CD8-positive, alpha-beta memory T cell (primary cell): ENCODE measurements at places on chromosomes 1 and 21.

DNA sequence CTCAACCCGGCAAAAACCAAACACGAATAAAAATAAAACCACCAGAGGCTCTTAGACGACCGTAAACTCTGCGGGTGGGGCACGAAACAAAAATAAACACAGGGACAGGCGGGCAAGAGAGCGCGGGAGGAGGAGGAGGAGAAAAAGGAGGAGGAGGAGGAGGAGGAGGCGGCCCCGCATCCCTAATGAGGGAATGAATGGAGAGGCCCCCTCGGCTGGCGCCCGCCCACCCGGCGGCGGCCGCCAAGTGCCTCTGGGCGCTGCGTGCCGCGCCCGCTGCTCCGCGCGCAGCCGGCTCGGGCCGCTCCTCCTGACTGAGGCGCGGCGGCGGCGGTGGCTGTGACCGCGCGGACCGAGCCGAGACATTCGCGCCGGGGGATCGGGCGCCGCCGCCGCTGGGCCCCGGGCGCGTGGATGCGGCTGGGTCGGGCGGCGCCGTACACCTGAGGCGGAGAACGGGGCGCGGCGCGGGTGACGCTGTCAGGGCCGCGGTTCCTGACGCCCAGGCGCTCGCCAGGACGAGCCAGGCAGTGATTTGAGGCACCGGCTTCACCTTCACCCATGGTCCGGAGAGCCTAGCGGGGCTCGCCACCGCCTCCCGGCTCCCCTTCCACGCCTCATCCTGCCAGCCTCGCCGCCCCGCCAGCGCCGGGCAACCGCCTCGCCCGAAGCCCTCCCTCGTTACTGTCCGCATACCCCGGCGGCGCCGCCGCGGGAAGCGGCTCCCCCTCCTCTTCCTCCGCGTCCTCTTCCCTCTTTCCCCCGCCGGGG, at the start of gene MARK1:
TSS of gene MARK1 (plus strand) at position 229 of the 771 bp plus-strand sequence. CDS start 687 bp downstream, outside the sequence.
- no peak for DNase-seq

DNA sequence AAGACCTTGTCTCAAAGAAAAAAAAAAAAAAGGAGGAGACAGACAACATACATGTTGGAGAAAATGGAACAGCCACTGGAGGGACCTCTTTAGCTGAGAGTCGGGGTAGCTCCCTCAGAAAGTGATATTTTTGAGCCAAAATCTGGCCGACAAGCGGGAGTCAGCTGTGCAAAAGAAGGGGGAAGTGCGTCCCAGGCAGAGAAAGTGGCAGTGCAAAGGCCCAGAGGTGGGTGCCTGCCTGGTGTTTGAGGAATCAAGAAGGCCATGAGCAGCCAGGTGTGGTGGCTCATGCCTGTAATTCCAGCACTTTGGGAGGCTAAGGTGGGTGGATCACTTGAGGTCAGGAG, 6.1 kb upstream of the CROCC start:
- DNase-seq: no peak

DNA sequence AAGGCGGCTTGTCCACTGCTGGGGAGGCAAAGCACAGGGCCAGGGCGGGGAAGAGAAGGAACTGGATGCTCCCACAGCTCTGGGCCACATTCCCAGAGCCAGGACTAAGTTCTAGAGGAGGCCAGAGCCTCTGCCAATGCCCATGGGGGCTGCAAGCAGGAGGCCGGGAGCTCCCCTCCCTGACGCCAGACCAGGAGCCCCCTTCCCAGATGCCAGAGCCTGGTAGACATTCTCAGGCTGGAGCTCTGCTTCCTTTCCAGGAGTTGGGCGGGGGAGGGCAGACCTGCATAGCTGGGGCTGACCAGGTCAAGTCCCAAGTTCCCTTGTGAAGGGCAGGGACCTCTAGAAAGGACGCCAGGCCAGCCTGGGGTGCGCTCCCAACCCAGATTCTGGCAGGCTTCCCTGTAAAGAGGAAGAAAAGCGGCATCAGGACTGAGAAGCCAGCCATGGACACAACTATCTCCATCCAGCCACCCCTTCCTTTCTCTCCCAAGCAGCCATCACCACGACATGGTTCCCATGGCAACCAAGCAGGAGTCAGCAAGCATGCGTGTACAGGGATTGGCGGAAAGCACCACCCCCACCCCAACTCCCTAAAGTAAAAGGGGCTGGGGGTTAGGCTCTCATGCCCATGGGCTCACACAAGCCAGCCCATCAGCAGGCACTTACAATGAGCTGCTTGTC, 13.4 kb downstream of the KIF21B start:
- DNase-seq: no peak

- DNase-seq: no peak
Observed at GRCh38 chr1:215779729-215780128, 212.6 kb downstream of the KCTD3 start.

GRCh38 chr1:207987164-207987563, 76.2 kb upstream of the CD34 start:
- DNase-seq: no peak

DNA sequence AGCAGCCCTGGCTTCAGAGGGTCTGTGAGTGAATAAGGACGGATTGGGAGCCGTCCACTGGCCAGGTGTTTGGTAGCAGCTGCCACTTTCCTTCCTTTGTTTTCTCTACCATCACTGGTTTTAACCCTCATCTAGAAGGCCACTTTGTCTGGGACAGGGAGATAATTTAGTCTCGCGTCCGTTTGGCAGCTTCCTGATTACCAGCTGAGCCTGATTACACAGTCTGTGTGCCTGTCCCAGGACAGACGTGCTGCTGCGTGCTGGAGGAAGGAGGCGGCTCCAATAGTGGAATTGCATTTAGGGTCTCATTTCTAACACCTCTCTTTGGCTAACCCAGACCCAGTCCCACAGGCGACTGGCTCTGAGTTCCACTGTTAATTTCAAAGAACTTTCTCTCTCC, 24.6 kb upstream of the CASQ2 start:
- DNase-seq: no peak

DNA sequence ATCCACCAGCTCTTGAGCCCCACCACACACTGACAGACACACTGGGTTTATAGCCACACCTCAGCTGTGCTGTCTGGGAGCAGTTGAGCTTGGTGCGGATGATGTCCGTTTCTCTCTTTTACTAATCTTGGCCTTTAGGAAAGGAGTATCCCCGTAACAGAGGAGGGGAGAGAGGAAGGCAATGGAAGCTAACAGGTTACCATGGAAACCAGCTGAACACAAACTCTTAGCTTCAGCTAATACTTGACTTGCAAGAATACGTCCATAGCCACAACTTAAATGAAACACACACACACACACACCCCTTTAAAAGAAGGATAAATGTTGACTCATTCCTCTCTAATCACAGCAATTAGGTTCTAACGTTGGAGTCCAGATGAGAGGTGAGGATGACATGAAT, 28.0 kb upstream of the LRRN2 start:
- DNase-seq: no peak

DNA sequence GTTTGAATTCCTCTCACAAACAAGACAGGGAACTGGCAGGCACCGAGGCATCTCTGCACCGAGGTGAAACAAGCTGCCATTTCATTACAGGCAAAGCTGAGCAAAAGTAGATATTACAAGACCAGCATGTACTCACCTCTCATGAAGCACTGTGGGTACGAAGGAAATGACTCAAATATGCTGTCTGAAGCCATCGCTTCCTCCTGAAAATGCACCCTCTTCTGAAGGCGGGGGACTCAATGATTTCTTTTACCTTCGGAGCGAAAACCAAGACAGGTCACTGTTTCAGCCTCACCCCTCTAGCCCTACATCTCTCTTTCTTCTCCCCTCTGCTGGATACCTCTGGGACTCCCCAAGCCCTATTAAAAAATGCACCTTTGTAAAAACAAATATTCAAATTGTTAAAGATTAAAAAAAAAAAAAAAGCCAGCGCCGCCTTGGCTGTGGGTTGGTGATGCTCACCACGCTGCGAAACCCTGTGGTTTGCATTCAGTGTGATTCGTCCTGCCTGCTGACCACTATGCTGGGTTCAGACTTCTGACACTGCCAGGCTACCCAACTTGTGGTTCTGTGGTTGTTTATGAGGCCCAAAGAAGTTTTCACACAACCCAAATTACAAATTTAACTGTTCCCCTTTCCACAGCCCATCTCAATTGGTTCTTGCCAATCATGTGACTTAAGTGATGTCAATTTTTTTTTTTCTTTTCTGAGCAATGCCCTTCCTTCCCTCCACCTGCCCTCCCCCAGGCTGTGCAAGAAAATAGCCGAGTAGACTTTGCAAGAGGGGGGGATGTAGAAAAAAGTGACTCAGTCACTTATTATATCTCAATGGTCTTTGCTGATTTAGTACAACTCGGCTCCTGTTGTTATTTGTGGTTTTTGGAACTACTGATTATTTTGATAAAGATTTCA, at the start of gene RUNX1:
TSS of gene RUNX1 (minus strand) at position 597 of the 912 bp plus-strand sequence.
- DNase-seq: peak; percentile 91

- no peak for DNase-seq
Observed at GRCh38 chr1:12537906-12538461, 80.0 kb downstream of the DHRS3 start.

DNA sequence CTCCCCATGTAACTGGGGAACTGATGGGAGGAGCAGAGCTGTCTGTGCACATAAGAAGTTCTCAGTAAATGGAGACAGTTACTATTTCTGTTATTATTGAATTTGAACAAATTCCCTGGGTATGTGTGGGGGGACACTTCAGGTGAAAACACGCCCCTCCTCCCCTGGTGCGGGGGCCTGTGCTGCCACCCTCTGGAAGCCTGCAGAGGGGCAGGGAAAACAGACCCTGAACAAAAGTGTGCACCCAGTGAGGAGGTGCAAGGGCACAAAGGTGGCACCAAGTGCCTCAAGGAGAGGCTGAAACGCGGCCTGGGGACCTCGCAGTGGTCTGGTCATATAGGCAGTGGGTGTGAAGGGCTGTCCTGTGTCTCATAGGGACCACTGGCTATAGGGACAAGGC, 18.2 kb upstream of the NADK start:
- DNase-seq: peak; percentile 36

DNA sequence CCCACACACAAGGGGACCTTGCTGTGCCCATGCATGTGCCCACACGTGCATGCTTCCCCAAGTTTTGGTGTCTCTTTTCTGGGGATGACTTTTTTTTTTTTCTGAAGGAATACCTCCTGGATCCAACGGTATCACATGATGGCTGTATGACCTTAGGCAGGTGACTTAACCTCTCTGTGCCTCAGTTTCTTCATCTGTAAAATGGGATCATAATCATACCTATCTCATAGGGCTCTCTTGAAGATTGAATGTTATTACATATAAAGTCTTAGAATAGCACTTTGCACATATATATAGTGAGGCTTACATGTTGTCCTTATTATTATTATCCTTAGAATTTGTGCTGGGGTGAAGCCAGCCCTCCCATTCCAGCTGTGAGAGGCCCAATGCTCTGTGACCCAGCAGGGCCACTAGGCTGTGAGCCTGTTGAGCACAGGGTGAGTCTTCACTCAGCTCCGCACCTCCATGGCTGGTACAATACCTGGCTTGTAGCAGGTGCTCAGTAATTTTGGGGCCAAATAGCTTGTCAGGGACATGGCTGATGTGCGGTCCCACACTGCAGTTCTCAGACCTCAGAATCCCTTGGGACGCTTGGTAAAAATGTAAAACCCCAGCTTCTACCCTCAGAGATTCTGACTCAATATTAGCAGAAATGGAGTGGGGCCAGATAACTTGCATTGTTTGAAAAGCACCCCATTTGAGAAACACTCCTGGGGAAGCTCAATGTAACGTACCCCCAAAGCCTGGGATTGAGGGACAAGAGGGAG, 20.6 kb downstream of the STUM start:
- DNase-seq: no peak

DNA sequence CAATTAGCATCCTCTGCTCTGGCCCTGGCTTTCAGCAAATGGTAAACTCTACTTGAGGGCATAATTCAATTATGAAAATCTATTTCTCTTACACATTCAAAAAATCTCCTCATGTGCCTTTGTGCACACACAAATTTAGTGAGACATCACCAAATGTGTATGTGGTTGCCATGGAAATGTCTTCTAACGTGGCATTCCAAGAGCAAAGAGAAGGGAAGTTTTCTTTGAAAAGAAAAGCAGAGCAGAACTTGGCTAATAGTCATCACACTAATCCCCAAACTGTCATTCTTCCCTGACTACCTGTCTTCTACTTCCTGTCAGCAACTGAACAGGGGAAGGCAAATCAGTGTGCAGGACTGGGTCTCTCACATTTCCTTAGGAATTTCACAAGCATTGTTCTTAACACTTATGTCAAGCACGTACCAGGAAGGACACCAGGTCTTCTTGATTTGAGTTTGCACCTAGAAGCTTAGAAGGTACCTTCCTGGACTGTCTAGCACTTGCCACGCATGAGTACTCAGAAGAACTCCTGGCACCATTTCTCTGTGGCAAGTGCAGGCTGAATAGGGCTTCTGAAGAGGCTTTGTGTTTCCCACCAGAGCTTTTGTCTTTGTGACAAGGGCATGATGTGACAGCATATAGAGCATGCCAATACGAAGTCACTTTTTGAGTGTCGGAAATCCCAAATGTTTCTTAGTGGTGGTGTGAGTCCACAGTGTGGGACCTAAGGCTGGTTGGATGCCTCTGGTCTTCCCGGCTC, 32.3 kb downstream of the MAN1C1 start:
- no peak for DNase-seq

DNA sequence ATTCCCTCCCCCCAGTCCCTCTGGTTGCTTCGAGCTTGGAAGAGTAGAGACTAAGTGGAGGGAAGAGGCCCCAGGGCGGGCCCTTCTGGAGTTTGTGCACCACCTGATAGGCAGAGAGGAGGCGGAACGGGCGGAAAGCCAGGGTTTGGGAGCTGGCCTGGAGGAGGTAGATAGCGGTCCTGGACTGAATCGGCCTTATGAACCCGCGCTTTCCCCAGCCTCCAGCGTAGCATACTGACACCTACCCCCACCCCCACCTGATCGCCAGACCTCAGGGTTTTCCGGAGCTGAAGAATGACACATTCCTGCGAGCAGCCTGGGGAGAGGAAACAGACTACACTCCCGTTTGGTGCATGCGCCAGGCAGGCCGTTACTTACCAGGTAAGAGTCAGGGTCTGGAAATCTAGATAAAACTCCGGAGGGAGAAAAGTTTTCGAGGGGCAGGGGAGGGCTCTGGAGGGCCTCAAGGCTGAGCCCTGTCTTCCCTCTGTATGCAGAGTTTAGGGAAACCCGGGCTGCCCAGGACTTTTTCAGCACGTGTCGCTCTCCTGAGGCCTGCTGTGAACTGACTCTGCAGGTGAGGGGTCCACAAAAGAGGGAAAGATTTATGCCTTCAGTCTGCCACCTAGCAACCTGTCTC, 705 bp downstream of the UROD start:
- peak; percentile 18 for DNase-seq

- DNase-seq: peak; percentile 39
Observed at GRCh38 chr1:161440312-161440894, 64.9 kb upstream of the FCGR2A start.
